ENCODE measurements at places on chromosomes 2 and 18. TPM values are rescaled to one million over a fixed set of nuclear protein-coding genes. Genes with fewer than 3 reads are reported as not detected.
A peak's percentile ranks its signal among the peaks of the same experiment; 100 is the strongest.

DNA sequence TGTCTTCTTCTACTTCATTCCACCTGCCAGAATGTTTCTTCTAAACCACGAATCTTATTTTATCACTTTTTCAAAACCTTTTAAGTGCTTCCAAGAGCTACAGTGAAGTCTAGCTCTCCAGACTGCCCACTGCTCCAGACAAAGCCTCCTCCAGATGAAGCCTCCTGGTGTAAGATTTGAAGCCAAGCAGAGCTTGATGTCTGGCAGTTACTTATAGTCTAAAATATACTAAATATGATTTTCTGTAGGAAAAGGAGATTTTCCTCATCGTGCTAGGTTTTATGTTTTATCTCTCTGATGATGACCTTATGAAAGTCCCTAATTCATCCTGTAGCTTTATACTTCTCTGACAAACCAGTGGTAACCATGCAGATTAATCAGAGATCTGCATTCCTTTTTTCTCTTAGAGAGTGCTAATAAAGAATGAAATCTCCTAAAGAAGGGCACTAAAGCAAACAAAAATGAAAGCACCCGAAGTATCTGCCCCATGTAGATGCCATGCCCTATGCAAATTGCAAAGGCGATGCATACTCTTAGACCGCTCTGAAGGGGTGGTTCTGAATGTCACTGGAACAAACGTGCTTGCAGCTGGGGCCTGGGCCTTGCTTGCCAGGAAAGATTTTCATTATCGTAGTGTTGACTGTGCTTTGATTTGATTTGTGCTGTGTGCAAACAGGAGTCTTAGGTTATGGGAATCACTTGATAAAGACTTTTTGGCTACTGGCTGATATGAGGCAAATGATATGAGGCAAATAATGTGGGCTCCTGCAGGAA is 314.2 kb downstream of the PID1 start:
- no peak for DNase-seq

DNA sequence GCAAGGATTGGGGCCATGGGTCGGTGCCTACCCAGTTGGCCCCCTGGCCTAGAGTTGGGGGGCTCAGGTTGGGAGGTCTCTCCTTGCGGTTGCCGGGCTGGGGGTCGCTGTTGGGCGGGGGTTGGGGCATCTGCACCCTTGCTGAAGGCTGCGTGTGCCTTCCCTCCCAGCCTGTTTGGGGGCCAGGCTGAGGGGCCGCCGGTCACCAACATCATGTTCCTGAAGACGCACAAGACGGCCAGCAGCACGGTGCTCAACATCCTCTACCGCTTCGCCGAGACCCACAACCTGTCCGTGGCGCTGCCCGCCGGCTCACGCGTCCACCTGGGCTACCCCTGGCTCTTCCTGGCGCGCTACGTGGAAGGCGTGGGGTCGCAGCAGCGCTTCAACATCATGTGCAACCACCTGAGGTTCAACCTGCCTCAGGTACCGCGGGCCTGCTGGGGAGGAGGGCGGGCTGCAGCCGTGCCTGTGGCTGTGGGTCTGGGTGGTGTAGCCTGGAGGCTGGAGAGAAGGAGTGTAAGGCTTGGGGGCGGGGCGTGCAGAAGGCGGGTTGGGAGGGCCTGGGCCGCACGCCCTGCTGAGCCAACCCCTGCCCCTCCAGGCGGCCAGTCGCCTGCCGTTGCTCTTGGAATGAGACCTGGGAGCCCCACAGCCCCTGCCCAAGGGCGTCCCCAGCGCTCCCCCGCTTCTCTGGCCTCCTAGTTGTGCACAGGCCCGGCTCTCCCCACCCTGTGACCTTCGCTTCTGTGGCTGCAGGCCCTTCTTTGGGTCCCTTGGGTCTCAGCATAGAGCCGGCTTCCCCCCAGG is 7.2 kb upstream of the NEU4 start:
- no peak for DNase-seq

DNA sequence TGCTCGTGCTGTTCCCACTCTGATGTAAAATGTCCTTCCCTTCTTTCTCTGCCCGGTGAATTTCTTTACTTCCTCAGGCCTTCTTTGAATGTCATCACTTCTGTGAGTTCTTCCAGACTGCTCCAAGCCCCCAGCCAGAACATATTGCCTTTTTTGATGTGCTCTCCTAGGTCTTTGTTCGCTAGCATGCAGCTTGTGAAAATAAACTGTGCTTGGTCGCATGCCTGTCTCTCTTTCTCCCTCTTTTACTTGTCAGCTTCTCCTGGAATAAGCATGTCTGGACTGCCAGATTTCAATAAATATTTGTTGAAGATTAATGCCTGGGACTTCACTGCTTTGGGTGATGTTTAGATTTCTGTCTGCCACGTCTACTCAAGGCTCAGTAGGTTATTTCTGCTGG is 82.7 kb upstream of the ARHGAP28 start:
- no peak for DNase-seq

GRCh38 chr18:59056706-59057492 is 82.8 kb upstream of the SEC11C start:
- peak; percentile 74 for DNase-seq

GRCh38 chr2:216949700-216950413 is 90.0 kb upstream of the TNP1 start:
- peak; percentile 26 for DNase-seq

- DNase-seq: no peak
Observed at GRCh38 chr2:176078541-176079284, 5.0 kb downstream of the EVX2 start.

- DNase-seq: no peak
Observed at GRCh38 chr2:179614121-179614520, 247.3 kb downstream of the ZNF385B start.

DNA sequence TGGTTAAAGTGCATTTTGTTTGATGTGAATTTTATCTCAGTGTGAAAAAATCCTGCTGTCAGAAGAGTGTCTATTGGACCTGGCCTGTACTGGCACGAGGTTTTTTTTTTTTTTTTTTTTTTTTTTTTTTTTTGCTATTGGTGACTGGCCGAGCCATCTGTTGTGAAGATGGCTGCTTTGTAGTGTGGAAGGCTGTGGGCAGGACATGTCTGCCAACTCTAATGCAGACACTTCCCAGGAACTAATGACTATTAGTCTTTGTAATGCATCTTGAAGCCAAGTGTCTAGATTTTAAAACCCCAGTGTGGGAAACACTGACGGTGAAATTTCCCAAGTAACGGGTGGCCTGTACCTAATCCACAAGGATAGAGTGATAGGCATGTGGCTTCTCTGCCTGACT is 34.3 kb downstream of the ZAP70 start:
- DNase-seq: peak; percentile 92

GRCh38 chr2:229330952-229331351 is 59.9 kb upstream of the PID1 start:
- no peak for DNase-seq

GRCh38 chr2:106057206-106057605 is 136.9 kb downstream of the UXS1 start:
- no peak for DNase-seq

- DNase-seq: no peak
Observed at GRCh38 chr2:189024901-189025618, 50.9 kb downstream of the COL3A1 start.

DNA sequence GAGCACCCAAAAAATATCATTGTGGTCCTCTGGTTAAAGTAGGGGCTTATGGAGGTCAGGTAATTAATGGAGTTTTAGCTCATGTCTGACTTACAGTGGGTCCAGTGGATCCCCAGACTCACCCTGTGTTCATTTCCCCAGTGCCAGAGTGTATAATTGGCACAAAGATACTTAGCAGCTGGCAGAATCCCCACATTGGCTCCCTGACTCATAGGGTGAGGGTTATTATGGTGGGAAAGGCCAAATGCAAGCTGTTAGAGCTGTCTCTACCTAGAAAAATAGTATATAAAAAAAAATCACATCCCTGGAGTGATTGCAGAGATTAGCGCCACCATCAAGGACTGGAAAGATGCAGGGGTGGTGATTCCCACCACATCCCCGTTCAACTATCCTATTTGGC is 1067.6 kb upstream of the ACVR2A start:
- DNase-seq: peak; percentile 60

- no peak for DNase-seq
Observed at GRCh38 chr2:12044857-12045256, 298.4 kb downstream of the LPIN1 start.

- no peak for DNase-seq
Observed at GRCh38 chr2:197322143-197322542, 11.6 kb upstream of the ANKRD44 start.

GRCh38 chr2:222952204-222952603 is 91.4 kb downstream of the ACSL3 start:
- no peak for DNase-seq

DNA sequence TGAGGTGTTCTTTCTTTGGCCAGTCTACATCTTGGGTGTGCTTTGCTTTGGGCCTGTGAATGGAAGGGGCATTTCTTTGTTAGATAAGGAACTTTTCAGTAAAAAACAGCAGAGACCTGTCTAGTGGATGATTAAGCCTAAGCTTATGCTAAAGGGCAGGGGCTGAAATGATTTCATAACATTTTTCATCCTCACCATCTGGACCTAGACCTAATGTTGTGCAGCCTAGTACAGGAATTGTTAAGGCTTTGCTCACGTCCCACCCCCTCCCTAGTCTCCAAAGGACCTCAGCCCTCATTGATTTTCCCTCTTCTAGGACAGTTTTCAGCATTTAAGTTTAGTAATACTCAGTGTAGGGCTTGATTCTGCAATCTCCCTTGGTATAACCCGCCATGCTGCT is 111.8 kb downstream of the PRKCE start:
- DNase-seq: no peak

DNA sequence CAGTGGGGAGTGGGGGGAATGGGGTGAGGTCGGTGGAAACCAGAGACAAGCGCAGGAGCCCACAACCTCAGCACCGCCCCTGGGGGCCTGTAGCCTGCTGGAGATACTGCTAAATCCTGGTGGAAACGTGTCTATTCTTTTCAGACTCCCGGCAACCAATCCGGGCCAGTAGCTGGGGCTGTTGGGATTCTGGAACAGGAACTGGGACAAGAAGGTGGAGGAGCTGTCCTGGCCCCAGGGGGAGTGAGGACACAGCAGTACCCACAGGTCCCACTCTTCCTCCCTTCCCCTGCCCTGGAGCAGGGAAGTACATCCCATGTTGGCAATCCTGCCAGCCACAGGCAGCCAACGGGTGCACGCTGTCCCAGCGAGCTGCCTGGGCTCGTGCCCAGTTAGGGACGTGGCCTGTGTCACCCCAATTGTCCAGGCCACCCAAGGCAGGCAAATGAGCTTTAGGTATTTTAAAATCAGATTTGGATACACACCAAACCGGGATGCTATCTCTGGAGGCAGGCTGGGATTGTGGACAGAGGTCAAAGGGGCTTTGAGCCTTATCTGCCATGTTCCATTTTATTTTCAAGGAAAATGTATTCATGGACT is 51.8 kb downstream of the HS1BP3 start:
- DNase-seq: no peak

GRCh38 chr2:68466361-68466777 is 725 bp downstream of the FBXO48 start:
- peak; percentile 22 for DNase-seq

- DNase-seq: no peak
Observed at GRCh38 chr2:12903272-12903671, 186.5 kb downstream of the TRIB2 start.

- no peak for DNase-seq
Observed at GRCh38 chr2:203997980-203998809, 61.6 kb downstream of the ICOS start.

DNA sequence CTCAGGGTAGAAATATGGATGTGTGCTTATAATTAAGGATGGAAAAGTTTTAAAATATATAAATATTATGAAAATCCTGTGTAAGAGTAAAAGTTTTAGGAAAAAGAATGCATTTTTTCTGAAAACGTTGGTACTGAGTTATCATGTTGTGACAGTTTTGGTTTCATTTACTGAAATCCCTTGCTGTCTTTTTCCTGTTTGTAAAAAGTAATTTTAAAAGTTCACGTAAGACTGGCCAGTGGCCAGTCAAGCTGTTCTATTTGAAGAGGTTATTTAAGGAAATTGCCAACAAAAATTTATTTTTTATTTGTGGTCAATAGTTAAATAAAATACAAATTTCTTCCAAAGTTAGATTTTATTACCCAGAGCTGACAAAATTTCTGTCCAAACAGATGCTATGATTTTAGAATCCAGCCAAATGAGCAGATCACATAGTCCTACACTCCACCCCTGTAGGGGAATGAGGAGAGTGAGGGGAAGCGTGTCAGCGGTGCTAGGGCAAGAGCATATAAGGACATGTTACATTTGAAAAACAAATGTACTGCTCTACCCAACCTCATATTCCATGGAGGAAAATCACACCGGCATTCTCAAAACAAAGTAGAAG is 297.8 kb upstream of the TFPI start:
- no peak for DNase-seq

DNA sequence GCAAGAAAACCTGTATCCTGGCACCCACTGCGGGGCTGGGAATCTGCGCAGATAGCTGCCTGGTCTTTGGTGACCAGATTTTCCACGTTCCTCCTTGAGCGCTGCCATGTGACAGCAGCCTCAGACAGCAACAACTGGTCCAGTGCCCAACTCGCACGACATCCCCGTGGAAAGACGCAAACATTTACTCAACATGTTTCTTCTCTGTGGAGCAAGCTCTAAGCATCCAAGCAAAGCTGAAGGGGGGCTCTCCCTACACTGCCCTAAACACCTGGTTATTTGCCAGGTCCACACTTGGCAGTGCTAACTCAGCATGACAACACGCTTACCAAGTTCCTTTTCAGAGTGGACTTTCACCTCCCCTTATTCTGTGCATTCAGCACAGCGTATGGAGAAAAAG is 11.3 kb downstream of the ZNF516 start:
- DNase-seq: no peak

DNA sequence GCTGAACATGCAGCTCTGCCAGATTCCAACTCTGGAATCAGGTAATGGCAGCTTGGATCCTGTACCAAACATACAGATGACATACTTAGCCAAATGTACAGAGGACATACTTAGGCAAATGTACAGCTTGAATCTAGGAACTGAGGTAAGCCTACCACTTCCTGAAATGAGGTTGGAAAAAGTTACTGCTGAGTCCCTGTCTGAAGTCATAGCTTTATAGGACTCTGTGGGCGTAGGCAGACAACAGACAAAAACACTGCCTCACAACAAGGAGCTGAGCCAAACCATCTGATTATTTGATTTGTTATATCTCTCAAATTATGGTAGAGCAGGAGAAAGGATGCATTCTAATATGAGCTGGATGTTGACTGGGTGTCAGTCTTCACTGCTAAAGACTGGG is 290.2 kb upstream of the TCF4 start:
- DNase-seq: no peak

- peak; percentile 86 for DNase-seq
Observed at GRCh38 chr2:160666154-160667060, 172.8 kb upstream of the RBMS1 start.

- no peak for DNase-seq
Observed at GRCh38 chr2:25483607-25484266, 142.0 kb upstream of the DNMT3A start.

Gene ZNF514
- 12.3 TPM for total RNA-seq

Gene CAPN14
- 0.05 TPM for total RNA-seq

Gene KLHL29
- total RNA-seq: 3.6 TPM

Gene DYNAP
- total RNA-seq: not detected

Gene FBXO41
- 2.6 TPM for total RNA-seq

Gene COL4A4
- 0.36 TPM for total RNA-seq

Gene SLC4A3
- total RNA-seq: 4.3 TPM

Gene PSMA8
- total RNA-seq: not detected

Gene REG1B
- not detected for total RNA-seq

Gene INPP5D
- 2.5 TPM for total RNA-seq

Gene IGFBP5
- total RNA-seq: 15.8 TPM

Gene SULT1C4
- total RNA-seq: not detected

Gene ERFE
- 8.5 TPM for total RNA-seq

Gene STRADB
- 219 TPM for total RNA-seq
